GM23338 (cell line): ENCODE measurements at places on chromosomes 7 and 10.

DNA sequence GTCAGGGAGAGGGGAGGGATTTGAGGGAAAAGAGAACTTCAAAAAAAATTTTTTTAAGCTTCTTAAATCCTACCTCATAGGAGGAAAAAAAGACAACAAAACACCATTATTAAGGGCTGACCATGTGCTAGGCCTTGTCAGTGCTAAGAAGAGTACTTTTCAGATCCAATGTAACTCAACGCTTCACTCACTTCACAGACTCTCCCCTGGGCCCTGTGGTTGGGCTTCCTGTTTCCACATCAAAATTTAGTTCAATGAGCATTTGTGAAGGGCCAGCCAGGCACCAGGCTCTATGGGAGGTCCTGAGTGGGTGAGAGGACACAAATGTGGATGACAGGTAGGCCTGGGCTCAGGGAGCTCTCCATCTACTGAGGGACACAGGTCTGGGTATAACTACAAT lies 249.8 kb downstream of the PTEN start:
- DNase-seq = no peak

GRCh38 chr7:116227678-116228239 lies 17.4 kb downstream of the TES start:
- no peak for DNase-seq

GRCh38 chr7:111803015-111803758 lies 240.9 kb upstream of the IMMP2L start:
- DNase-seq = no peak

DNA sequence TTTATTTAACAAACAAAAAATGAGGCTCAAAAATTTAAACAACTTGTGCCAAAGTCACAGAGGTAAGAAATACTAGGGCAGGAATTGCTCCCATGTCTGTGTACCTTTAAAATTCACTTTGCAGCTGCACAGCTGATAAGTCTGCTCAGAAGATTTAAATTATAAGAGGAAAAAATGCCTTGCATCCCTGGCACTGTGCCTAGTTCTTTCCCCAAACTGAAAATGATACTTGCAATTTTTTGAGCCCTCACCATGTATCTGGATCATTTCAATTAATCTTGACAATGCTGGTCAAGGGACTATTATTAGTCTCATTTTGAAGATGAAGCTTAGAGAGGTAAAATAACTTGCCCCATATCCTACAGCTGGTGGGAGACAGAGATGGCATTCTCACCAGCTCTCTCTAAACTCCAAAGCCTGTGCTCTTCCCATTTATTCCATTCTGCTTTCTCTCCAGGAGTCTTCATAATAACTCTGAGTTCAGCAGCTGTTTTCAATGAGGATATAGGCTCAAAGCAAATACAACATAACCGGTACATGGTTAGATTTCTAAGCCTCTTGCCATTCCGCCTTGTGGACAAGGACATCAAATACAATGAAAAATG lies 350.5 kb upstream of the LRRTM3 start:
- DNase-seq = no peak

DNA sequence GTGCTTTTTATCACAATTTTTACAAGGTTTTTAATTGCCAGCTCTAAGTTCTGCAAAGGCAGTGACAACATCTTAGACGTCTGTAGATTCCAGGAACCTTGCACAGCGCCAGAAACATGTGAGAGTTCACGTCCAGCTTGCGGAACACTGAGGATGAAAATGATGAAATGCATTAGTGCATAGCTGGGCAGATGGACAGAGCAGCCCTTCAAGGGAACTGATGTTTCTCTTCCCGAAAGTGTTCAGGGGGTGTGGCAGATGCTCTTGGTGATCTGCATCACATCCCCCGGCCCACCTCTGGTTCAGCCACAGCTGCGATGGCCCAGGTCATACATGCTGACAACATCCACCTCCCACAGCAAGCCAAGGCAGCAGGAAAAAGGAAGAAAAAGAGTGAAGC lies 40.9 kb downstream of the ITIH5 start:
- no peak for DNase-seq

GRCh38 chr7:15399441-15399840 lies 162.4 kb downstream of the AGMO start:
- DNase-seq = no peak

GRCh38 chr7:25206765-25207164 lies 21.5 kb downstream of the NPVF start:
- no peak for DNase-seq

- DNase-seq = no peak
Observed at GRCh38 chr7:75631711-75632110, 107.0 kb downstream of the HIP1 start.

GRCh38 chr10:2475711-2476217 lies 591.6 kb upstream of the PFKP start:
- no peak for DNase-seq

GRCh38 chr7:27167916-27168264 lies 2.6 kb upstream of the HOXA9 start:
- no peak for DNase-seq
